ENCODE measurements at places on chromosomes 5 and 9.

DNA sequence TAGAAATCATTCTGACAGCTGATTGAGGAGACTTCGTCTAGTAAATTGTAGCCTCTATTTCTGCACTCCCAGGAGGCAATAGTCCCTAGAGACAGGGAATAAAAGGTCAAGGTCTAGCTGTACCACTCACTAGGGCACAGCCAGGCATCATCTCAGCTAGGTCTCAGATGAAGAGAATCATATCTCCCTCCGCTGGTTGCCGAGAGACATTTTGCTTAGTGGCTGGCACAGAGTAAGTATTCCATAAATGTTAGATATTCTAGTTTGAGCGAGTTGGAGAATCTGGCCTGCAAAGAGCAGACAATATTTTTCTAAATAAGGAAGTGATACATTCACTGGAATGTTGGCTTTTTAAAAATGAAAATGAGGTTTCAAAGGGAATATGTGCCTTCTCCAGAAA, 180.4 kb upstream of the ACTBL2 start:
- DNase-seq: no peak

DNA sequence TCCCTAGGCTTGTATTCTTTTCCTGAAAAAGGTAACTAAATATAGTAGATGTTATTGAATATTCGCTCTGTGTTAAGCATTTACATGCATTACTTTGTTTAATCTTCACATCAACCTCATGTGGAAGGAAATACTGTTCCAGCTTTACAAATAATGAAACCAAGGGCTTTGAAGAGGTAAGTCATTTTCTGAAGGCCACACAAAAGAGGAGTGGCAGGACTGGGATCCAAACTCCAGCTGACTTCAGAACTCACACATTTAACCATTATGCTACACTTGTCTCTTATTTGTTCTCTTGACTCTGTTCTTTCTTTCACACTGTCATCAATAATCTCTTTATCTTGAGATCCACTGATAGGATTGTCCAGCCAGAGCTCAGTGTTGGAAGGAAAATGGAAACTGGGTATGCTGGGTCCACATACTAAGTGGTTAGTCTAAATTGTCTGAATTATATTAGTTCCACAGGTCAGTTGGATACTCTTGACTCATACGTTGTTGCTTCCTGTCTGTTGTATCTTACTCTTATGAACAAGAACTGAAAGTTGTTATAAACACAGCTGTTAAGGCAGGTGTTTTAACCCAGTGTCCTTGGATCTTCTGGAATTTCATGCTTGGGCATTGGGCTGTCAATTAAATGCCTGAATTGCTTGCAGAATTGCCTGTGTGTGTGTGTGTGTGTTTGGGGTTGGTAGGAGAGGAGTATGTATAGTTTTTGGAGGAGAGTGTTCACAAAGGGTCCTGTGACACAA, 65.6 kb downstream of the TLE4 start:
- peak; percentile 43 for DNase-seq

DNA sequence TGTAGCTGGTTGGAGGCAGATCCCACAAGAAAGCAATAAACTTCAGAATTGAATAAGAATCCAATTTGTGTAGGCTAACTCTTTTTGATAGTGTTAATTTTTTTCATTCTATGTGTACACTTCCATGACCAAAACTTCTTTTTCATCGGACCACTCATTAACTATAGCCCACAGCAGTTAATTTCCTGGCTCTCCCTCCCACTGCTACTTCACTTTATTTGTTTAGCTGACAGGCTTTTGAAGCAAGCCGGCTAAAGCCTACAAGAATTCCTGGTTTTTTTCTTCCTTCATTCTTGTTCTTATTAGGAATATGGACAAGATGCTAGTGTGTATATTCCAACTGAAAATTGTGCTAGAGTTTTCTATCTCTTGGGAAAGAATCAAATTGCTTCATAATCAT, 329.2 kb upstream of the CCNH start:
- DNase-seq: no peak

DNA sequence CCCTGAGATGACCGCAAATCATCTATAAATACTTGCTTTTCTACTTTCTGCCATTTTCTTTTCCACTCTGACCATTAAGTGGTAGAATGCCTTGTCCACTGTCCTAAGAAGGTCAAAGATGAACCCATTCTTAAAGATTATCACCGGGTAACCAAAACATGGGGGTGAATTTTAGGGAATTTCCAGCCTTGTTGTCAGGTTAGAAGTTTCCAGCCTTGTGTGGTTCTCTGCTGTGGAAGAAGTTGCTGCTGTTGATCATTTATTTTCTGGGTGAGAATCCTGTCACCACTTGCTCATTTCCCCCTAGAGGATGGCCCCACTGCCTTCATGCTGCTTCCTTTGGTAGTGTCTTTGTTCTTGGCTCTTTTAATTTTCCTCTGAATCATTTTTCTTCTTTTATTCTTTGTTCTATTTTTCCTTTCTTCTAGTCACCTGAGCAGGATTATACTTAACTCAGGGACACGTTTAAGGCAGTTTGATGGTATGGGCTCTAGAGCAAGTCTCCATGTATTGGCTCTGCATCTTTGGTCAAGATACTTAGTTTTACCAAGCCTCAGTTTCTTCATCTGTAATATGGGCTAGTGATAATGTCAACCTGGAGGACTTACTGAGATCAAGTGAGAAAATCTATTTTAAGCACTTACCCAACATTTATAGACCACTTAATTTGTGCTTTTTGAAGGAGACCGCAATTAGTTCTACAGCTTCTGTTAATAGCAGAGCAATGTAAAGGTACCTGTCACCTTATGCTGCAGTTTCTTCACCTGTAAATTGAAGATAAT, 266.2 kb downstream of the ARHGAP26 start:
- no peak for DNase-seq

DNA sequence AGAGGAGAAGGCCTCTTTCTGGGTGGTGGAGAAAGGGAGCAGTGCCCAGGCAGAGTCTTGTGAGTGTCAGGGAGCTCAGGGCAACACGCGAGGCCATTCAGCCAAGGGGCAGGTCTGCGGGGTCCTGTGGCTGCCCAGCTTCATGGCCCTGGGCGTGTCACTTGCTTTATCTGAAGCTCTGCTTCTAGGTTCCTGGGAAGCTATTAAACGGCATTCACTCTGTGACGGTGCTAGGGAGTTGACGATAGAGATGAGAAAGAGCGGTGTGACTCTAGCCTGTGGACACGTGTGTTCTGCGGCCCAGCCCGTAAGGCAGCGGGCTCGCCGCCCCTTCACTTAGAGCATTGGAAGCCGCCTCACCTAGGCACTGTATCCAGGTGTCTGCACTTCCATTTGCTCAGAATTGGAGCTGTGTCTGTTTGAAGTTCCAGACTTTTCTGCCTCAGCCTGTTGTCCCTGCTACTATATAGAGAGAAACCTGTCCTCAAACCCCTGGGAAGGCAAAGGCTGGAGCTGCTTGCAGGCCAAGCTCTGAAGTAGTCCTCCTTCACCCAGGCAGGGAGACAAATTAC, 88.3 kb downstream of the PHF2 start:
- no peak for DNase-seq

DNA sequence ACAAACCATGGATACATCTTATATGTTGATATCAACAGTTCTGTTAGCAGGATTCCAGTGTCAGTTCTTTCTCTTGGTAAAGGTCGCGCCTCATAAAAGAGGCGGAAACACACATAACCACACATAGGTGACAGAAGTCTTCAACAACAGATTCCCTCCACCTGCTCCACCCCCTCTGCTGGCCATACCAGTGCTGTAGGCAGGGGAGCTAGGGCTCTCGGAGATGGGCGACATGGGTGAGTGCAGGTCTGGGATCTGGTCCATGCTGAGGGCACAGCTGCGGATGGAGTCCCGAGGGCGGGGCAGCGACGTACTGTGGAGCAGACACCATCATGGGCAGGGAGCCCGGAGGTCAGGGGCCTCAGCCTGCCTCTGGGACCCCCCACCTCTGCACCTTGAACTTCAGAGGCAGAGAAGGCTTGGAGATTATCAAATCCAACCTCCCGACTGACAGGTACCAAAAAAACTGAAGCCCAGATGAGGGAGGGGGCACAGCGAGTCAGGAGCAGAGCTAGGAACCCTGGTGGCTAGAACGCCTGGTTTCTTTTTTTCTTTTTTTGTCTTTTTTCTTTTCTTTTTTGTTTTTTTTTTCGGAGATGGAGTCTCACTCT, 12.0 kb upstream of the TOR2A start:
- no peak for DNase-seq

- DNase-seq: no peak
These were observed 1.9 kb upstream of the SNAPC3 start for GRCh38 chr9:15420796-15421195.

- DNase-seq: no peak
These were observed 98.2 kb upstream of the RPS23 start for GRCh38 chr5:82376307-82376706.

- DNase-seq: no peak
These were observed 579.7 kb upstream of the CDH10 start for GRCh38 chr5:25224316-25224982.

DNA sequence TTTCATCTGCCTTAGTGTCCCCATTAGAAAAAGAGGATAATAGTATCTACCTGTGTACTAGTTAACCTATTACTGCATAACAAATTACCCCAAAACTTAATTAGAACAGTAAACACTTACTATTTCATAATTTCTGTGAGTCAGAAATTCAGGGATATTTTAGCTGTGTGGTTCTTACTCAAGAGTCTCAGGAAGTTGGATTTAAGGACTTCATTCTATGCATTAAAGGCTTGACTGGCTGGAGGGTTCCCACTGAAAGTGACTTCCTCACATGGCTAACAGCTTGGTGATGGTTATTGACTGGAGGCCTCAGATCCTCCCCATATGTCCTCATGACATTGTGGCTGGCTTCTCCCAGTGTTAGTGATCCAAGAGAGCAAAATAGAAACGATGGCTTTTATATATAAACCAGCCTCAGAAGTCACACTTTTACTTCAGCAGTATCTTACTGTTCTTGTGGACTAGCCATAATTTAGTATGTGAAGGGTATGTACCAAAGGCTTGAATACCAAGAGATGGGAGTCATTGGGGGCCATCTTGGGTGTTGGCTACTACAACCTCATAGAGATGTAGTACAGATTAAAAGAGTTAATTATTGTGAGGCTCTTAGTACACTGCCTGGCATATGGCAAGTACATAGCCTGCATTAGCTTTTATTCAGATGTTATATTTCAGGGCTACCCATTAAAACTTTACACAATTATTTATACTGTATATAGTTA, 9.9 kb downstream of the RAD23B start:
- DNase-seq: peak; percentile 17

DNA sequence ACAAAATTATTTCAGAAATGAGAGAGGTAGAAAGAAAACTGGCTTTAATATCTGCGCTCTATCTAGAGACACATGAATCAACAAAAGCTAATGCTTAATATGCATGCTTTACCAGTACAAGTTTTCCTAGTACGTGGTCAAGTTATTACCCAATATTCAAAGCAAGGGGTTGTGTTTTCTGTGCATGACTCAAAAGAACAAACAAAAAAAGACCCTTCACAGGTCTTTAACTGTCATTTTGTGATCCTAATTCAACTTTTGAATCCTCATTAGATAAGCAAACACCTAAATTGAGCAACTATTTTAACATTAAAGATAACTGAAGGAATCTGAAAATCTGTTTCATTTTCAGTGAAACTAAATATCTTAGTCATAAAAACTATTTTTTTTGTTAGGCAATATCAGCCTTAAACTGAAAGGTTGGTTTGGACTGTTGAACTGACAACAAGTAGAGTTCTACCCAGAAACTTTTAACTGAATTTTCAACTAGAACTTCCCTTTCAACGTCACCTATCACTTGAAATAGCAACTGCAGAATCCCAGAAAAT, 12.5 kb downstream of the ST8SIA4 start:
- no peak for DNase-seq

DNA sequence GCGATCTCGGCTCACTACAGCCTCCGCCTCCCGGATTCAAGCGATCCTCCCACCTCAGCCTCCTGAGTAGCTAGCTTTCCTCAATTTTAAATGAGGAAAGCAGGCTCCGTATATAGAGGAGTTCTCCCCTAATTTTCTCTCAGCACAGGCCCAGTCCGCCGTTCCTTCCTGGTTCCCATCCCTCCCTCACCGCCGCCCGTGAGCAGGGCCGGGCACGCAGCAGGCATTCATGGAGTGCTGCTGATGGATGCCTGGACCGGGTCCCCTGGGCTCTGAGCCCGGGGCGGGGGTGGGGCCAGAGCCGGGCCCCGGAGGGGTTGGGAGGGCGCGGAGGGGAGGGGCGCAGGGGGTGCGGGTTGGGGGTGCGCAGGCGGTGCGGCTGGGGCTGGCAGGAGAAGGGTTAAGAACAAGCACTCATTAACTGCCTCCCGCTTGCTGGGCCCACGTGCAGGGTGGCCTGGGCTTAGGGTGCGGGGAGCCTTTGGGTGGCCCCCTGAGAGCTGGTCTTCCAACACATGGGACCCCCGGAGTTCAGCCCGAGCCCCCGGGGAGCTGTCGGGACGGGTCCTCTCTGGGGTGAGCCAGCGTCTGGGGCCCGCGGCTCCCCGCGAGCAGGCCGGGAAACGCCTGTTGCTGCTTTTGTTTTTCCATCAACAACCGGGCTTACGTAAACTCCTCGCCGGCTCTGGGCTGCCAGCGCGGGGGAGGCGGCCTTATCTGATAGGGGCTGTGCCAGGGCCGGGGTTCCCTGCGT, 33.7 kb downstream of the LHX2 start:
- no peak for DNase-seq

DNA sequence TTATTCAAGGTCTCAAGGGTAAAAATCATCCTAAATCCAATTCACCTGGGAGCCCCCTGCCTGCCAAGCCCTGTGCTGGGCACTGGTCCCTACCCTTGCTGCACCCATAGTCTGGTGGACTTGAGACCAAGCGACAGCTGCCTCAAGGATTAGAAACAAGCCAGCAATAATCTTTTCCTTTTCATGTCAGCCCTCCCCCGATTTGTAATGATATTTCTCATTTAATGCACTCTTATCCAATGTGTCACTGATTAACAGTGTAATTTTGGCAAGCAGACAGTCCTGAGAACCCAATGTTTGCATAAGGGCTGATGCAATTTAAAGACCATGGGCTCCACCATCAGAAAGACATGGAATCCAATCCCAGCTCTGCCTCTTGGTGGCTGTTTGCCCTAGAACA, 108.9 kb downstream of the ACTL7B start:
- DNase-seq: no peak

GRCh38 chr5:66138637-66139317, 5.3 kb upstream of the SREK1 start:
- no peak for DNase-seq

GRCh38 chr9:10525972-10526371, 86.8 kb downstream of the PTPRD start:
- DNase-seq: no peak

- no peak for DNase-seq
These were observed 23.4 kb downstream of the SRD5A1 start for GRCh38 chr5:6656680-6657079.

GRCh38 chr9:63817622-63818518, 1467.1 kb downstream of the FOXD4L5 start:
- DNase-seq: no peak

- peak; percentile 90 for DNase-seq
These were observed 21.1 kb downstream of the BASP1 start for GRCh38 chr5:17238521-17239041.

GRCh38 chr5:109701252-109701651, 11.5 kb downstream of the MAN2A1 start:
- DNase-seq: peak; percentile 17
